Esophagus muscularis mucosa (tissue), 4 donors: ENCODE measurements at places on chromosomes 6 and 20. TPM values are rescaled to one million over a fixed set of nuclear protein-coding genes. Genes with fewer than 3 reads are reported as not detected.

DNA sequence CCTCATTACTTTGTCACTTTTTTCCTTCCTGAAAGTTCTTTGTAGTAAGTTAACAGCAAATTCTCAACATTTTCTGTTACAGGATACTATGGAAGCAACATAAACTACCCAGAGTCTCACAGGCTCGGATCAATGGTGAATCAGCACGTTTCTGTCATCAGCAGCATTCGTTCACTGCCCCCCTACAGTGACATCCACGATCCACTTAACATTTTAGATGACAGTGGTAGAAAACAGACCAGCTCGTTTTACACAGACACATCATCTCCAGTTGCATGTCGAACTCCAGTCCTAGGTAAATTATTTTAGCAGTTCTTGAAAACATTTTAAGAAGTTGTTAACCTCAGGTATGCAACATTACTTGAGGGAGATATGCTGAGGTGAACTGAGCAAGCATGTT lies 51.6 kb downstream of the RFX6 start:
- H3K4me1 ChIP-seq: no peaks in the 10 kb centered on the region
- no peak overlapping the region for H3K4me3 ChIP-seq
- DNase-seq: no peak

DNA sequence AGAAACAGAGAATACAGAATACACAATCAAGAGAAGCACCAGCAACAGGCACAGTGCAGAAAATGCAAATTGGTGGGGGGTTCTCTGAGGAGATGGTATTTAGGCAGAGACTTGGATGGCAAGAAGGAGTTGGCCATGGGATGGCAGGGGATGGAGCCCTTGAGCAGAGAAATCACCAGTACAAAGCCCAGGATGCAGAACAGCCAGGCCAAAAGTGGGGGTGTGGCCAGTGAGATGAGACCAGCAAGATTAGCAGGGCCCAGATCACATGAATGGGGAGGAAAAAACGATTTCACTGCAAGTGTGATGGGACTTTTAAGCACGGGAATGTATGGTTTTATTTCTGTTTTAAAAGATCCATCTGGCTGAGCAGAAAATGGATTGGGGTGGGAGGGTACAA lies 63.4 kb downstream of the TRAM2 start:
- no peak for DNase-seq
- H3K27me3 ChIP-seq: no peaks in the 10 kb centered on the region
- H3K4me3 ChIP-seq: no peak overlapping the region
- peak overlapping the region; percentile 85 for H3K27ac ChIP-seq
- peaks cover 23% of the 10 kb centered on the region for H3K36me3 ChIP-seq
- H3K4me1 ChIP-seq: peaks cover 52% of the 10 kb centered on the region

GRCh38 chr6:152356662-152357061 lies 280.5 kb downstream of the SYNE1 start:
- H3K4me3 ChIP-seq: no peak overlapping the region
- H3K36me3 ChIP-seq: peaks cover 85% of the 10 kb centered on the region
- H3K4me1 ChIP-seq: peaks cover 8% of the 10 kb centered on the region
- H3K27me3 ChIP-seq: no peaks in the 10 kb centered on the region
- no peak for DNase-seq
- no peak overlapping the region for H3K27ac ChIP-seq

- H3K27me3 ChIP-seq: no peaks in the 10 kb centered on the region
- no peak for DNase-seq
- no peak overlapping the region for H3K27ac ChIP-seq
- no peak overlapping the region for H3K4me3 ChIP-seq
- H3K36me3 ChIP-seq: no peaks in the 10 kb centered on the region
Observed at GRCh38 chr20:54545676-54546358, 70.4 kb downstream of the DOK5 start.

Gene CRISP3
- not detected for total RNA-seq

- peaks cover 10% of the 10 kb centered on the region for H3K36me3 ChIP-seq
- no peaks in the 10 kb centered on the region for H3K4me1 ChIP-seq
- no peak for DNase-seq
- H3K27ac ChIP-seq: no peak overlapping the region
Observed at GRCh38 chr6:100622907-100623692, 158.4 kb upstream of the SIM1 start.

Gene ZBTB46
- total RNA-seq: 22.8 TPM

Gene CD93
- 80.4 TPM for total RNA-seq

GRCh38 chr6:41938590-41939175 lies 2.9 kb downstream of the CCND3 start:
- no peak for DNase-seq
- no peak overlapping the region for H3K4me3 ChIP-seq
- H3K36me3 ChIP-seq: peaks cover 36% of the 10 kb centered on the region
- H3K27ac ChIP-seq: peak overlapping the region; percentile 93
- H3K4me1 ChIP-seq: peaks cover 62% of the 10 kb centered on the region

Gene RRBP1
- total RNA-seq: 61.5 TPM

GRCh38 chr6:87789198-87789899 lies 87.3 kb upstream of the AKIRIN2 start:
- DNase-seq: no peak
- no peaks in the 10 kb centered on the region for H3K4me1 ChIP-seq
- H3K27me3 ChIP-seq: no peaks in the 10 kb centered on the region
- H3K4me3 ChIP-seq: no peak overlapping the region
- H3K27ac ChIP-seq: no peak overlapping the region

GRCh38 chr20:61490721-61491120 lies 238.7 kb downstream of the CDH4 start:
- DNase-seq: no peak
- H3K27me3 ChIP-seq: no peaks in the 10 kb centered on the region
- no peak overlapping the region for H3K27ac ChIP-seq
- H3K4me1 ChIP-seq: no peaks in the 10 kb centered on the region

DNA sequence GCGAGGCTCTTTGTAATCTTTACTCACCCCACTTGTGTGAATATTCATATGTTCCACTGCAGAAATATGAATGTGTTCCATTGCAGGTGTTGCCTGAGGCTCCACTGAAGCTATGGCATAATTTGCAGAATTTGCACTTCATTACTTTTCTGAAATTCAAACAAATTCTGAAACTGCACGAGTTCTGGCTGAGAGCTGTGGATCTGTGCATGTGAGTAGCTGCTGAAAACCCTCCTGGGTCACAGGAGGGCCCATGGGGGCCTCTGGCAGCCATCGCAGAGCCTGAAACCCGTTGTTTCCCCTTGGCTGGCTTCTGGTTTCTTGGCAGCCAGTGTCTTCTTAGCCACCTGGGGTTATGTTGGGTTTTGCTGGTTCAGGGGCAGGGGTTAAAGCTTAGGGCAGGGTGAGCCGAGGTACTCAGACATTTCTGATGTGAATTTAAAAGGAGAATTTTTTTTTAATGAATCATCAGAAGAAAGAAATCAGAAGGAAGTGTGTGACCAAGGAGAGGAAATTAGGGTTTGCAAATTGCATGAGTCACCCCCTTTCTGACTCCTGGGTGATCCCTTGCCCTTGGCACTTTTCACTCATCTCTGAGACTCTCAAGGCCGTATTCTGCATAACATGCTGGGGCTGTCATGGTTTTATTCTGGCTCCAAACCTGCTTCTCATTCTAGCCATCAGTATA lies 40.6 kb downstream of the TOX2 start:
- peak overlapping the region; percentile 48 for H3K27ac ChIP-seq
- no peak overlapping the region for H3K4me3 ChIP-seq
- DNase-seq: no peak
- no peaks in the 10 kb centered on the region for H3K27me3 ChIP-seq
- no peaks in the 10 kb centered on the region for H3K36me3 ChIP-seq
- peaks cover 73% of the 10 kb centered on the region for H3K4me1 ChIP-seq

DNA sequence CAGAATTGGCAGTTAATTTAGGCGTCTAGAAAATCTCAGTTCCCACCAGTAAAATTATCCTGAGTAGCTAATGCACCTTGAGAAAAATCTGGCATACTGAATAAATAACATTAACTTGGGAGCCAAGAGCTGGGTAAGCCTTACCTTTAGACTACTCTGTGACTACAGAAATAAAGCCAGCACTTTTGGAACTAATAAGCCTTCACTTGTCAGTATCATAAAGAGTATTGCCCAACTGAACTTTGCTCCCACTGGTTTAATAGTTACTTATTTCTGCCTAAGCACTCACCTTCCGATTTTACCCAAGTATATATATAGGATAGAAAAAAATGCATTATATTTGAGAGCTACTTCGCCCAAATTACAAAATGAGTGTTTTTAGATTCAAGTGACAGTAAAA lies 10.7 kb downstream of the FAM8A1 start:
- H3K4me3 ChIP-seq: no peak overlapping the region
- H3K36me3 ChIP-seq: peaks cover 30% of the 10 kb centered on the region
- H3K27me3 ChIP-seq: no peaks in the 10 kb centered on the region
- no peak for DNase-seq
- H3K4me1 ChIP-seq: no peaks in the 10 kb centered on the region

GRCh38 chr6:149627672-149628071 lies 20.8 kb downstream of the KATNA1 start:
- H3K36me3 ChIP-seq: peaks cover 61% of the 10 kb centered on the region
- no peak overlapping the region for H3K4me3 ChIP-seq
- H3K4me1 ChIP-seq: no peaks in the 10 kb centered on the region

Gene MAP1LC3A
- total RNA-seq: 152 TPM

GRCh38 chr20:43840382-43841070 lies 74.1 kb upstream of the TOX2 start:
- no peak for DNase-seq
- no peak overlapping the region for H3K4me3 ChIP-seq
- H3K36me3 ChIP-seq: no peaks in the 10 kb centered on the region
- H3K27ac ChIP-seq: no peak overlapping the region
- H3K27me3 ChIP-seq: no peaks in the 10 kb centered on the region
- H3K4me1 ChIP-seq: no peaks in the 10 kb centered on the region

- no peaks in the 10 kb centered on the region for H3K4me1 ChIP-seq
- no peaks in the 10 kb centered on the region for H3K27me3 ChIP-seq
Observed at GRCh38 chr20:18662279-18663040, 74.6 kb downstream of the DTD1 start.

DNA sequence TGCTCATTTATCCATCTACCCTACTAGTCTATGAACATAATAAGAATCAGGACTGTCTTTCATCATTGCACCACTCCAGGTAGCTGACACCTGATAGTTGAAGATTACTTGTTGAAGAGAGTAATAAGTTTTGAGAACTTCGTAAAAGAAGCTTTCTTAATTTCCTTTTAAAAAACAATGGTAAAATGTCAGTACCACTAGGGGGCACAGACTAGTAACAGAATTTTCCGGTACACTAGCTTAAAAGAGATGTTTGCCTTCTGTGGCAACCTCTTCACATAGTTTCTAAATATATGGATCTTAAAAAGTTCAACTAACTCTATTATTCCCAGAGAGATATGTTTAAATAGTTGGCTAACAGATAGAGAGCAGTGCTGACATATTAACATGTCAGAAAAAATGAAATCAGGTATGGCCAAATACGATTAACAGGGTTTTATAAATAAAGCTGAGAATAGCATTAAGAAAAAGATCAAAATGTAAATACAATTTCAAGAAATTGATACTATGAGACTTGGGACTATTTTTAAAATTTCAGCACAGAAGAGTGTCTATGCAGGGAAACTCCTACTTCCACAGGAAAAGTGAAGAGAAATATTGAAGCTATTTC lies 5.4 kb upstream of the KCNQ5 start:
- H3K27me3 ChIP-seq: peaks cover 6% of the 10 kb centered on the region
- DNase-seq: no peak
- no peaks in the 10 kb centered on the region for H3K36me3 ChIP-seq
- H3K27ac ChIP-seq: no peak overlapping the region
- no peak overlapping the region for H3K4me3 ChIP-seq
